Suprapubic skin (tissue), 4 donors: ENCODE measurements at places on chromosomes 6 and 20. TPM values are rescaled to one million over a fixed set of nuclear protein-coding genes. Genes with fewer than 3 reads are reported as not detected.

The NKX2-2 gene
- total RNA-seq = not detected

The HLA-DOB gene
- 5.1 TPM for total RNA-seq

The DTNBP1 gene
- total RNA-seq = 12.7 TPM

The KIF3B gene
- total RNA-seq = 17.3 TPM

The TAP2 gene
- 20.8 TPM for total RNA-seq

The PRDM13 gene
- total RNA-seq = not detected
